ENCODE measurements at places on chromosomes 2 and 18. TPM values are rescaled to one million over a fixed set of nuclear protein-coding genes. Genes with fewer than 3 reads are reported as not detected.

GRCh38 chr18:79554321-79554720 is 125.3 kb upstream of the CTDP1 start:
- H3K27me3 ChIP-seq: peaks cover 4% of the 10 kb centered on the region
- no peaks in the 10 kb centered on the region for H3K36me3 ChIP-seq
- DNase-seq: no peak
- no peak overlapping the region for H3K27ac ChIP-seq

GRCh38 chr18:41457765-41458326 is 497.2 kb upstream of the PIK3C3 start:
- H3K27ac ChIP-seq: no peak overlapping the region
- no peaks in the 10 kb centered on the region for H3K27me3 ChIP-seq
- H3K36me3 ChIP-seq: no peaks in the 10 kb centered on the region
- H3K4me1 ChIP-seq: peaks cover 4% of the 10 kb centered on the region
- no peak overlapping the region for H3K4me3 ChIP-seq

ALK gene
- total RNA-seq: 0.09 TPM

DNA sequence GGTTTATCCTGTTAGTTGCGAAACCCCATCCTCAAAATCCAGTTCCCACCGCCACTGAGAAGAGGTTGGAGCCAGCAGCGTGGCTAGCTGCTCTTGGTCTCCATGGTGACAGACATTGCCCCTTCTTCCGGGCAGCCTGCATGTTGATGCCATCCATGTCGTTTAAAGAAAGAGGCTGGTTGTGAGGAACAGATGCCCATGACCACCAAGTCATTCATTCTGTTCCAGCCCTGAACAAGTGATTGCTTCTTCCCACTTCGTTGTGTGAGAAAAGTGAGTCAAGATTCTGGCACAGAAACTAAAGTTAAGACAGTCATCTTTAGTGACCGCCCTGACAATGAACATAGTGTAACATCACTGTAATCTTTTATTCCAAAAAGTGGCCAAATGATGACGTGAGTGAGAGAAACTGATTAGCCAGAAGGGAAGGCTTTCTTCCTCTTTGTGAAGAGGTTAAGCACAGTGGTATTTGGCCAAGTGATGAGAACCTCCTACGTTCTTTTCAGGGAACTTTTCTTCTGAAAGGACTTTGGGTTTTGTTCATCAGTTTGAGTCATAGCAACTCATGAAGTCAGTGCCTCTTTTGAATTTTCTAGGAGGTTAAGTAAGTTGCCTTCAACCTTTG is 272.5 kb downstream of the GALR1 start:
- H3K27me3 ChIP-seq: no peaks in the 10 kb centered on the region
- peaks cover 4% of the 10 kb centered on the region for H3K36me3 ChIP-seq
- DNase-seq: no peak
- no peak overlapping the region for H3K27ac ChIP-seq

POTEI gene
- total RNA-seq: 7.0 TPM

RFTN2 gene
- total RNA-seq: 9.9 TPM

STARD6 gene
- not detected for total RNA-seq

GRCh38 chr2:235406430-235406829 is 87.4 kb upstream of the AGAP1 start:
- H3K4me1 ChIP-seq: peaks cover 11% of the 10 kb centered on the region
- DNase-seq: no peak
- no peak overlapping the region for H3K27ac ChIP-seq
- no peak overlapping the region for H3K4me3 ChIP-seq
- peaks cover 2% of the 10 kb centered on the region for H3K27me3 ChIP-seq

DNA sequence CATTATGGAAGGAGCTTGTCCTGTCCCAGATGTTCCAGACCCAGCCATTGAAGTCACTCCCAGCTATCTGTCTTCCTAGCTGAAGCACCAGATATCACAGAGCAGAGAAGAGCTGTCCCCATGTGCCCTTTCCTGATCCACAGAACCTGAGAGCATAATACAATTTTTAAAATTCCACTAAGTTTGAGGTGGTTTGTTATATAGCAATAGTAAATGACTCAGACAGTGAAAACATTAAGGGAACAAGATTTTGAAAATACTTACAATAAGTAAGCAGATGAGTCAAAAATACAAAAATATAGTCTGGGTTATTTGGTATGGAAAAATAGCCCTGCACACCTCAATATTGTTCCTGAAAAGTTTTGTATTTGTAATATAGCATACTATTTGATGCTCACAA is 85.8 kb upstream of the GLS start:
- H3K4me3 ChIP-seq: no peak overlapping the region
- no peak overlapping the region for H3K27ac ChIP-seq
- DNase-seq: no peak
- H3K4me1 ChIP-seq: peaks cover 37% of the 10 kb centered on the region
- H3K27me3 ChIP-seq: no peaks in the 10 kb centered on the region

GRCh38 chr2:2324119-2324518 is 7.0 kb downstream of the MYT1L start:
- DNase-seq: no peak
- peaks cover 56% of the 10 kb centered on the region for H3K27me3 ChIP-seq
- H3K4me1 ChIP-seq: no peaks in the 10 kb centered on the region
- no peaks in the 10 kb centered on the region for H3K36me3 ChIP-seq
- H3K27ac ChIP-seq: no peak overlapping the region
- no peak overlapping the region for H3K4me3 ChIP-seq

CCBE1 gene
- 71.1 TPM for total RNA-seq

GRB14 gene
- 11.6 TPM for total RNA-seq

ZNG1B gene
- total RNA-seq: 45.7 TPM
